Renal cortical epithelial cell (primary cell): ENCODE measurements at places on chromosomes 2 and 18.

- no peak for DNase-seq
Measured at GRCh38 chr2:201046881-201047280, 24.6 kb downstream of the HYCC2 start.

GRCh38 chr2:44918095-44918775 is 23.3 kb upstream of the SIX3 start:
- peak; percentile 98 for DNase-seq

DNA sequence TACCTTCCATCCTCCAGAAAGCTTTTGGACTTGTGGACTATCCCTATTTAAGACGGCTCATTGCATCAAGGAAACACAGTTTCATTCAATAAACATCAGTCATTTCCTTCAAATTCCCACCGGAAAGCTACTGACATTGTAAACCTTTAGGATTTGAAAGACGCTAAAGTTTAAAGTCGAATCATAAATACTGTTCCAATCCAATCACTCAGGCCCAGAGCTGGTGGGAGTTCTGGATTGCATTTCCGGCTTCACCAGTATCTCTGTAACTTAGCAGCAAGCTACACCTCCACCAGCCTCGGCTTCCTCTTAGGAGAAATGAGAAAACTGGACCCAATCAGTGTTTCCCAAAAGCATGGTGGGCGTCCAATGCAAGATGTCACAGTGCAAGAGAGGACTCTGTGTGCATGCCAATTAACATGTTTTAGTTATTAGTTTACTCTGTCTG is 1.6 kb downstream of the WDFY1 start:
- DNase-seq, result peak; percentile 53

GRCh38 chr18:22032392-22032961 is 136.9 kb upstream of the GATA6 start:
- peak; percentile 100 for DNase-seq

- DNase-seq, result peak; percentile 30
Measured at GRCh38 chr2:55519938-55520885, 694 bp downstream of the CFAP36 start.

DNA sequence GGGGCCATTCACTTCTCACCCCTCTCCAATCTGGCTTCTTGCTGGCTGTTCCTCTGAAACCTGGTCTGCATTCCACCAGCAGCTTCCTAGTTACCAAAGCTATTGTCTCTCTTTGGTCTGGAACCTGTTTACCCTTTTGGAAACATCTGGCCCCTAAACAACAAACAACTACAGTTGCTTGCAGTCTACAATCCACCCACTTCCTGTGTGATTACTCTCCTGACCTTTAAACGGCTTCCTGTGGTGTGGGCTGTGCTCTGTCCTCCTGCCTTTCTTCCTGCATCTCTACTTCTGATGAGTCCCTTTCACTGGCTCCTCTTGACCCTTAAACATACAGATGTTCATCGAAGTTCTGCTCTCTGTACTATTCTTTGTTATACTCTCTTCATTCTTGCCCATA is 303.8 kb downstream of the TDRD15 start:
- no peak for DNase-seq

GRCh38 chr2:143477714-143478443 is 348.7 kb downstream of the ARHGAP15 start:
- no peak for DNase-seq

GRCh38 chr2:19416784-19417684 is 58.6 kb upstream of the OSR1 start:
- DNase-seq, result no peak

DNA sequence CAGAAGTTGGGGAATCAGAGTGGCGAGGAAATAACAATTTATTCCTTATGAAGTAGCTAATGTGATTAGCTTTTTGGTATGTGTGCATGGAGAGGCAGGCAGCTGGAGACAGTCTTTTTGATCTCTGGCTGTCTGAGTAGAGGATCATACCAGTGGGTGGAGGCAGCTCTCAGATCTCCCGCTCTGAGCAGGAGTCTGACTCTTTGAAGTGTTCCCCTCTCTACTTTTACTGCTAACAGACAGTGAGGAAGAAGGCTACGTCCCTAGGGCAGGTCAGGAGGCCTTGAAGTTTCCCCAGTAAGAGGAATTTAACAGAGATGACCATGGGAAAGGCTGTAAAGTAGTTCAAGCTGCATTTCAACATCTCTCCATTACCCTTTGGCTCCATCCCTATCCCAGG is 111.9 kb upstream of the REG3A start:
- DNase-seq, result no peak

DNA sequence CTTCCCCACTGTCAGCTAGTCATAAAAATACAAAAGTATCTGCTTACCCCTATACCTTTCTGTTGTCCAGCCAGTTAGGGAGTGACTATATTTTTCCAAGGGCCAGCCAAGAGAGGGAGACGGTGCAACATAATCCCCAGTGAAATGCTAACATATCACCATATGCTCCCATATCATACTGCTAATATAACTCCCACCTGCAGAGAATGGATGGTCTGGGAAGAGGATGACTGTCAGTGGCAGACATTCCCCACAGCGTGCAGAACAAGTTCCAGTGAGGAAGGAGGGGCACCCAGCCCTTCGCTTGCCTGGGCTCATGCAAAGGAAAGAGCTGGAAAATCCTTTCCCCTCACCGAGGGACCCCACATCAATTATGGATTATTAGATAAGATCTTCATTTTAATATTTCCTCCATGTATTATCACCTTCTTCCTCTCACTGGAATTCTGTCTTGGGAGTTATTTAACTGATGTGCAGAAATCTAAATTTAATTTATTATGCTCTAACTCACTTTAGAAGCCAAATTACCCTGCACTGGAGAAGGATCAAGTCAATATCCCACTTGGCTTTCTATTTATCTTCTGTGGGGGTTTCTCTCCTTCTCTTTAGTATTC is 135.6 kb downstream of the GALNT14 start:
- no peak for DNase-seq

- no peak for DNase-seq
Measured at GRCh38 chr2:198874472-198874858, 583.3 kb downstream of the SATB2 start.
